Left ventricle myocardium inferior (tissue), 1 donor: ENCODE measurements at places on chromosomes 16 and 17. TPM values are rescaled to one million over a fixed set of nuclear protein-coding genes. Genes with fewer than 3 reads are reported as not detected.

The TGFB1I1 gene
- 15.6 TPM for total RNA-seq

GRCh38 chr17:27478901-27479538, 22.8 kb downstream of the KSR1 start:
- no peak overlapping the region for H3K27ac ChIP-seq
- no peaks in the 10 kb centered on the region for H3K27me3 ChIP-seq
- no peak overlapping the region for H3K4me3 ChIP-seq
- no peaks in the 10 kb centered on the region for H3K36me3 ChIP-seq

GRCh38 chr16:17467923-17468540, 2.7 kb downstream of the XYLT1 start:
- no peak overlapping the region for H3K4me3 ChIP-seq
- no peaks in the 10 kb centered on the region for H3K36me3 ChIP-seq
- no peak overlapping the region for H3K27ac ChIP-seq
- peak; percentile 54 for DNase-seq
- peaks cover 24% of the 10 kb centered on the region for H3K4me1 ChIP-seq
- H3K27me3 ChIP-seq, result peaks cover 69% of the 10 kb centered on the region

DNA sequence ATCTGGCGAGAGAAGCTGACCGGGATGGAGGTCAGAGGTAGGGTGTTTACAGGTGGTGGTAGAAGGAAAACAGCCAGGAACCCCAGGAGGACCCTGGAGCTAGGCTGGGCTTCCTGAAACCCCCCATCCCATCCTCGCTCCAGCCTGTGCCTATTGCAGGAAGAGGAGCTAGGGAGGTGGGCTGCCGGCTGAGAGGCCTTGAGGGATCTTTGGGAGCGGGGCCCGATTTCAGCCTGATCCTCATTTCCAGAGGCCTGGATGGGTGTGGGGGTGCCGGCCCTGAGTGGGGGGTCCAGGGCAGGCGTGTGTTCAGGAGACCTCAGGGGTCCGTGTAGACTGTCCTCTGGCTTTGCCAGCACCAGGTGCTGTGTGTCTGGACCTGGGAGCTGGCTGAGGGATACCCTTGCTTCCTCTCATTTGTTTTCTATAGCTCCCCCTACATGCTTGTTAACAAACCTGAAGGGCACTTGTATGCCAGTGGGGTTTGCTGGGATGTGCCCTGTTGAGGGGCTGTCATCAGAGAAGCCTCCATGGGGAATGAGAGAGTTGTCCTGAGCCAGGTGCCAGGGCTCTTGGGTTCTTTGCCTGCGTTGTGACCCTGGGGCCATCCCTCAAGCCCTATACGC, 18.9 kb upstream of the RAP1GAP2 start:
- peak overlapping the region; percentile 54 for H3K4me3 ChIP-seq
- DNase-seq, result no peak
- no peaks in the 10 kb centered on the region for H3K36me3 ChIP-seq
- H3K4me1 ChIP-seq, result peaks cover 6% of the 10 kb centered on the region
- H3K27ac ChIP-seq, result no peak overlapping the region

The PLA2G10 gene
- total RNA-seq, result not detected

The BRIP1 gene
- 0.22 TPM for total RNA-seq

GRCh38 chr16:30027588-30028437, 3.3 kb downstream of the TLCD3B start:
- peaks cover 90% of the 10 kb centered on the region for H3K27me3 ChIP-seq
- DNase-seq, result no peak
- H3K27ac ChIP-seq, result no peak overlapping the region
- H3K4me3 ChIP-seq, result no peak overlapping the region
- H3K4me1 ChIP-seq, result peaks cover 9% of the 10 kb centered on the region
- H3K36me3 ChIP-seq, result no peaks in the 10 kb centered on the region

The C17orf67 gene
- total RNA-seq, result 1.1 TPM

GRCh38 chr16:20867585-20867984, 32.6 kb downstream of the DCUN1D3 start:
- no peaks in the 10 kb centered on the region for H3K36me3 ChIP-seq
- H3K4me1 ChIP-seq, result peaks cover 99% of the 10 kb centered on the region
- H3K4me3 ChIP-seq, result no peak overlapping the region
- H3K27me3 ChIP-seq, result no peaks in the 10 kb centered on the region
- peak overlapping the region; percentile 83 for H3K27ac ChIP-seq
- no peak for DNase-seq

DNA sequence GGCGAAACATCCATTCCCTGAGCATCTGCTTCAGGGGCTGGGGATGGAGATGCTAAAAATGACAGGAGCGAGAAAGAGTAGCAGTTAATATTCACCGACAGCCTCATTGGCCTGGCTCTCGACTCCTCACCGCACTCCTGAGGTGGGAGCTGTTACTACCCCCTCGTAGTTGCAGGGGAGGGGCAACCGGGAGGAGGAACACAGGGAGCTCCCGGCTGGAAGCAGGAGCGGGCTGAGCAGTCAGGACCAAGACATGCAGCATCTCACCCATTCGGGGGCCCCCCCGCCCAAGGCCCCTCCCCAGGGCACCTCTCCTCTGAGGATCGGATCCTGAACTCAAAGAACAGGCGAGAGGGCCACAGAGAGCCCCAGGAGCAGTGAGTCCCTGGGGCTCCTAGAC, 4.5 kb upstream of the ACSF3 start:
- peaks cover 9% of the 10 kb centered on the region for H3K4me1 ChIP-seq
- H3K27ac ChIP-seq, result no peak overlapping the region
- H3K27me3 ChIP-seq, result peaks cover 83% of the 10 kb centered on the region
- no peaks in the 10 kb centered on the region for H3K36me3 ChIP-seq

DNA sequence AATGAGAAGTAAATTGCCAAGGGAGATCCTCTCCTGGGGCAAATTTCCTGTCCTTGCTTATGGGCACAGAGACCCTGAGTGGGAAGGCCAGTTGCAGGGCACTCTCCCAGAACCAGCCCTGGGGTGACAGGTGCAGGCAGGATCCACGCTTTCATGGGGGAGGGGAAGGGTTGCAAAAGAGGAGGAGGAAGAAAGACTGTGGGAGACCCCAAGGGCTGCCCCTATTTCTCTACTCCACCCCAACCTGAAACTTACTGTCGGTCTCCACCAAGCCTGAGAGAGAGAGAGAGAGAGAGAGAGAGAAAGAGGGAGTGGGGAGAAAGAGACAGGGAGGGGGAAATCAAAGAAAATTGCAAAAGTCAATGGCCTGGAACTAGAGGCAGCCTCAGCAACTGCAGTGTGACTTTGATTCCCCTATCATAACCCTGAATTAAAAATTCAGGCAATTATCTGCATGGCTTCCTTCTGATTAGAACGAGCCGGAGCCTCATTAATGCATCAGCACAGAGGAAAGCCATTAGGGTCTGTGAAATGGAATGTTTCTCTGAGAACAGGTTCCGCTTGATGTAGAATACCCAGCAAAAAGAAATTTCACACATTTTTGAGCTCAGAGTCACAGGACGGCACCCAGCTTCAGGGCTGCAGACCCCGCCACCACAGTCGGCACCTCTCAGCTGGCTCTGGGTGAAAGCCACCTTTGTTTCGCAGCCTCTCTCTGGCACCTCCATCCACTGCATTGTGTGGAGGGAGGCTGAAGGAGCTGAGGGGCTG, 45.1 kb upstream of the HNF1B start:
- H3K27me3 ChIP-seq, result peaks cover 83% of the 10 kb centered on the region
- H3K36me3 ChIP-seq, result no peaks in the 10 kb centered on the region
- no peak for DNase-seq
- no peak overlapping the region for H3K4me3 ChIP-seq
- no peak overlapping the region for H3K27ac ChIP-seq

DNA sequence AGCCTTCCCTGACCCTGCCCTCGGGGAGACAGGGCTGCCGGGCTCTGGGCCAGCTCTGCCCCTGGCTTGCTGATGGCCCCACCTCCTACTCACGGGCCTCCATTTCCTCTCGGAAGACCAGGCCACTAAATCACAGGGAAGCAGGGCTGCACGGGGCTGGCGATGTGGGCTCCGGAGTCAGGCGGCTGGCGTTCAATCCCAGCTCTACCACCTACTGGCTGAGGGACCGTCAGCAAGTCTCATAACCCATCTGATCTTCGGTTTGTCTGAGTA, 113.4 kb downstream of the AMFR start:
- DNase-seq, result no peak
- no peaks in the 10 kb centered on the region for H3K27me3 ChIP-seq
- no peaks in the 10 kb centered on the region for H3K4me1 ChIP-seq
- no peaks in the 10 kb centered on the region for H3K36me3 ChIP-seq
- H3K4me3 ChIP-seq, result no peak overlapping the region
- H3K27ac ChIP-seq, result no peak overlapping the region

GRCh38 chr17:45794840-45795239, 10.7 kb downstream of the CRHR1 start:
- H3K27me3 ChIP-seq, result peaks cover 100% of the 10 kb centered on the region
- no peaks in the 10 kb centered on the region for H3K4me1 ChIP-seq
- H3K36me3 ChIP-seq, result no peaks in the 10 kb centered on the region
- no peak for DNase-seq
- H3K4me3 ChIP-seq, result no peak overlapping the region
- no peak overlapping the region for H3K27ac ChIP-seq

- H3K4me3 ChIP-seq, result no peak overlapping the region
- H3K36me3 ChIP-seq, result peaks cover under 1% of the 10 kb centered on the region
- H3K27ac ChIP-seq, result peak overlapping the region; percentile 75
- no peaks in the 10 kb centered on the region for H3K27me3 ChIP-seq
- no peak for DNase-seq
Observed at GRCh38 chr16:69618721-69619120, 53.0 kb downstream of the NFAT5 start.

DNA sequence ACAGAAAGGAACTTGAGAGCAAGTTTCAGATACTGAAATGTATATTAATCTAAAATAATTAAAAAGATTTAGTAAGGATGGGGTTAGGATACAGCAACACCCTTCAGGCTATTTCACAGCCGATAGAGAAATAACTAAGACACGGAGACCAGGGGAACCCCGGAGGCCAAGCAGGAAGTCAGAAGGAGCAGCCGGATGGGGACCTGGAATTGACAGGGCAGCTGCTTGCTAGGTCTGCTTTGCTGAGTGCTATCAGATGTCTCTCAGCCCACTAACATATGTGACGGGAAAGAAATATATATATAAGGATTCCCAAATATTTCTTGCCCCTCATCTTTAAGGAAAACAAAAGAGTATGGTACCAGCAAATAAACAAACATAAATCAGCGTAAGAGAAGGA, 154.1 kb upstream of the CDH5 start:
- peaks cover 5% of the 10 kb centered on the region for H3K27me3 ChIP-seq
- no peak overlapping the region for H3K4me3 ChIP-seq
- no peak for DNase-seq
- no peak overlapping the region for H3K27ac ChIP-seq

DNA sequence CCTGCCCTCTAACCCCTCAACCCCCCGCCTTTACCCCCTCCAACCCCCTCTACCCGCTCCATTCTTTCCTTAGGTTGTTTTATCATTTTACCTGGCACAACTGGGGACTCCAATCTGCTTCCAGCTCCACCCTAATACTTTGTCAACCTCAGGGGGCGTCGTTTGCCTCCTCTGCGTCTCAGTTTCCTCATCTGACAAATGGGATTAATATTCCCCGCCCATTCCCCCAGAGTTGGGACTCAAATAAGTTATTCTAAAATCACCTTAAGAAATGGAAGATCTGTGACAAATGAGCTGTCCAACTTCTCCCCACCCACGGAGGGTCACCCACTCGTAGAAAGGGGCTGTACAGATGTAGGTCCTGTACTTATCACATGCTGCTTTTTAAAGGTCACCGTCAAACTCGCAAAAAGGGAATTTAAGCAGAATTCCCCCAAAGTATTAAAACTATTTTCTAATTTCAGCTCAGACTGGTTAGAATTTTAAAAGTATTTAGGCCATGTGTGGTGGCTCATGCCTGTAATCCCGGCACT, 40.6 kb upstream of the CPNE2 start:
- no peak for DNase-seq
- no peaks in the 10 kb centered on the region for H3K27me3 ChIP-seq
- H3K4me1 ChIP-seq, result no peaks in the 10 kb centered on the region
- H3K27ac ChIP-seq, result no peak overlapping the region
- H3K4me3 ChIP-seq, result no peak overlapping the region

The C16orf96 gene
- total RNA-seq, result 0.08 TPM

- no peak overlapping the region for H3K27ac ChIP-seq
- DNase-seq, result no peak
- H3K27me3 ChIP-seq, result peaks cover 21% of the 10 kb centered on the region
- H3K4me1 ChIP-seq, result no peaks in the 10 kb centered on the region
- H3K36me3 ChIP-seq, result no peaks in the 10 kb centered on the region
Observed at GRCh38 chr16:19175492-19176262, 7.6 kb downstream of the SYT17 start.

The NPW gene
- total RNA-seq, result not detected

The ODAD4 gene
- 1.3 TPM for total RNA-seq

DNA sequence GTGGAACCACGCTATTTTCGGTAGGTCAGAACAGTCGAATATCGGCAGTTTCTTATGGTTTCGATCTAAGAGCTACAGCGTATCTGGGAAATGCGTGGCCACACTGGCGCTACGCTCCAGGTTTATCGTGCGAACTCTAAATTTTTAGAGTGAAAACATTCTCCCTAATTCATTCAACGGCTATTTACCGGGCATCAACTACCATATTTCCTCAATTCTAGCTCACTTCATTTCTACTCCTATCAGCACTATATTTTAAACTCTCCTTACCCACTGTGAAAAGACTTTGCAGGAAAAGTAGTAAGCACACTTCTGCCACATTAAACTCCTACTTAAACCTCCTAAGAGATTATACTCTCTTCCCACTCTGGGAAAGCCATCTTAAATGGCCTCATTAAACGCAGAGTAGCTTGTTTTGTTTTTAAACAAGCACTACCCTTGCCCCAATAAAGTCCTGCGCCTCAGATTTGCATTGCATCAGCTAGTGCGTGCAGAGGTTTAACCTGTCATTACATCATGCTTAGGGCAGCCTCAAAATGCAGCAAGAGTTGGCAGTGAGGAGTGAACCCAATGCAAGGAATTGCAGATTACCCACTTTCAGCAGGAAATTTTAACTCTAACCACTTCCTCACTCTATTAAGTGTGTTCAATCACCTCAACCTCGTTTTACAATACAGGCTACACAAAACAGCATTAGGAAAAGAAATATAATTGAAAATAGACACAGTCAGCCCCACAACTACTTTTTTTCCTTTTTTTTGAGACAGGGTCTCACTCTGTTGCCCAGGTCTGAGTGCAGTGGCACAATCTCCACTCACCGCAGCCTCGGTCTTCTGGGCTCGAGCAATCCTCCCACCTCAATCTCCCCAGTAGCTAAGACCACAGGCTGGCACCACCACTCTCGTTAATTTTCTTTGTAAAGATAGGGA, 18.8 kb downstream of the SIAH1 start:
- H3K4me3 ChIP-seq, result peak overlapping the region; percentile 75
- no peak for DNase-seq
- peaks cover 10% of the 10 kb centered on the region for H3K36me3 ChIP-seq
- peak overlapping the region; percentile 92 for H3K27ac ChIP-seq

The CCDC40 gene
- 7.7 TPM for total RNA-seq

DNA sequence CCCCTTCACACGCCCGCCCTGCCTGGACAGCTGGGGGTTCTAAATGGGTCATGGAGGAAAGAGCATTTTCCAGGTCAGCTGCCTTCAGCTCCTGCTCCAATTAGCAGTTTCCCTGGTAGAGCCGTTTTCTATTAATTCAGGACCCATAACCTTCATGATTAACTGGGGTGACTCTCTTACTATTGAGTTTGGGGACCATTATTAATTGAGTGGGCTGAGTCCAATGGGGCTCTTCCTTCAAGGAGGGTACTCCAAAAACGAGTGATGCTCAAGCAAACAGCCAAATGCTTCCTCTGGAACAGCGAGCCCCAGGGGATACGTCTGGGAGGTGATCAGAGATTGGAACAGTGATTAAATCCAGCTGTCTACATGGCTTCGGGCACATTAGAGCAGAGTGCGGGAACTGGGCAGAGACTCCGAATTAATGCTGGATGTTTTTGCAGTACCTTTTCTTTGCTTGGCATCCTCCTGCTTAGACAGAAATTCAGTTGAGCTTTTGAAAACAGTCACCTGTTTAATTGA, 68.1 kb upstream of the CACNG3 start:
- H3K27ac ChIP-seq, result no peak overlapping the region
- no peak overlapping the region for H3K4me3 ChIP-seq
- H3K27me3 ChIP-seq, result peaks cover 3% of the 10 kb centered on the region
- no peak for DNase-seq
